ENCODE measurements at places on chromosomes 1 and 21.

DNA sequence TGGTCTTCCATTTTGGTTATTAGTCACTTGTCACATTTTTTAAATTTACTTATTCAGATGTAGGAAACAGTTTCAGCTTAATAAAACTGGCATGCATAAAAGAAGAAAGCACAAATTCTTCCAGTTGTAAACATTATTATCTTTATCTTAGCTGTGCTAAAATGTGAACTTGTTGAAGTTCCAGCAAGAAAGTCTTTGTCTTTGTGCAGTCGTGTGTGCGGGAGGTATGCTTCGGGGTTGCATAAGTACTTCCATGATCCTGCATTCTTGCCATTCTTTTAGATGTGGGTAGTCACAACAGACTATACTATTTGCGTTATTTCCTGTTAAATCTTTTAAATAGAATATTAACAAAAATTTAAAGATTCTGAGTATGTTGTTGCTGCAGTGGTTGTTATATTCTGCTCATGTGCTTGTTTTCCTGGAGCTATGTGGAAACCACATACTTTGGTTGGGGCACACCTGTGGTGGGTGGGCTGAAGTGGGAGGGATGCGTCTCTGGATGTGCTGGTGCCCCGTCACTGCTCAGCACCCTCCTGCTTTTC is 49.9 kb downstream of the CBS start:
- DNase-seq, result no peak

DNA sequence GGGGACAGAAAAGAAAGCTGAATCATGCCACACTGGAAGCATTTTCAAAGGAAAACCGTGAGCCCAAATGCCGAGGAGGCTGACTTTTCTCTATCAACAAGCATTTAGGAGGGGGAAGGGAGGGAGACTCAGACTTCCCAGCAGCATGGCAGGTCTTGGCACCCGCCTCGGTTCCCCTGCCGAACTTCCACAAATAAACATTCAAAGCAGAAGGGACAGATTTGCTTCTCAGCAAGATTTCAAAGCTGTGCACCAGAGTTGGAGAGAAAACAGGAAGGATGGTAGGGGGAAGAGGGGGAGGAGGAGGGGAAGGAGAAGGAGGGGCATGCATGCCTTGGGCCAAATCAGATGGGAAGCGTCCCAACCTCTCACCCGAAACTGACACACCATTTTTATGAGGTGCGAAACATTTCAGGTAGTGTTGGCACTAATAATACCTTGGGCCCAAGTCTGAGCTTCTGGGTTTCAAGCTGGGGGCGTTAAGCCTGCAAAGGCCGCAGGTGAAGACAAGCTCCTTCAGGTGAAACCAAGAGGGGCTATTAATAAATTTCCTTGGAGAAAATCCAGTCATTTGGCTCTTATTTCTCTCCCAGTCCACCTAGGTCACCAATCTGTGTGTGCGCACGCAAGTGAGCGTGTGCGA is 26.4 kb downstream of the ABCA4 start:
- DNase-seq, result peak; percentile 9

- no peak for DNase-seq
These were observed 2.1 kb downstream of the ELOVL1 start for GRCh38 chr1:43365678-43366077.

DNA sequence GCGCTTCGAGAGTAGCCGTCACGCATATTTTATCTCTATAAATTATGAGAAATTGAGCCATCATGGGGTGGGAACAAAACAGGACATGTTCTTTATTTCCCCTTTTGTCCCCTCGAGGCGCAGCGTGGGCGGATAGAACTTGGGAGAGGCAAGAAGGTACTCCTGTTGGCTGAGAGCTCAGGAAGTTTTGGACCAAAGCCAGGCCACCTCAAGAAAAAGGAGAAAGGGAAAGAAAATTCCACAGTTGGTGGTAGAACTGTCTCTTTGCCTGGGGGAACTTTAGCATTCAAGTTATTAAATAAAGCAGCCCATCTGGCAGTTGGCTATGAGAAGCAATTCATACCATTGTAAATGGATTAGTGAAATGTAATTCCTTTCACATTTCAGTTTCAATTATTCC is 76.4 kb upstream of the DSCAM start:
- DNase-seq, result no peak

DNA sequence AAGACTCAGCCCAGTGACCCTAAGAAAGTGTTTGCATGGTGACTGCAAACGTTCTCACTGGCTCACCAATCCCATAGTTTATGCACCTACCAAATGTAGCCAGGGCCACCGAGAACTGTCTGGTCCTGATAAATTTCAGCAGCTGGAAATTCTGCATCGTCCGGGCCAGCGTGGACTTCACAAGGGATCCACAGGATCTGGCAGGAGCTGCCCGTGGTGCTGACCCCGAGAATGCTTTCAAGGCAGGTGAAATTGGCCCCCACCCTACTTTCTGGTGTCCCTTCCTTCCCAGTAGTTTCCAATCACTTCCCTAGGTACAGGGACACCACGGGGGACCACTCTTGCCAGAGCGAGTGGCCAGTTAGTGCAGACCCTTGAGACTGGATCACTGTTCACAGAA is 26.2 kb downstream of the UBASH3A start:
- DNase-seq, result no peak

GRCh38 chr1:57272150-57272549 is 151.7 kb downstream of the DAB1 start:
- no peak for DNase-seq

- no peak for DNase-seq
These were observed 83.7 kb upstream of the GCLM start for GRCh38 chr1:93992954-93993353.

DNA sequence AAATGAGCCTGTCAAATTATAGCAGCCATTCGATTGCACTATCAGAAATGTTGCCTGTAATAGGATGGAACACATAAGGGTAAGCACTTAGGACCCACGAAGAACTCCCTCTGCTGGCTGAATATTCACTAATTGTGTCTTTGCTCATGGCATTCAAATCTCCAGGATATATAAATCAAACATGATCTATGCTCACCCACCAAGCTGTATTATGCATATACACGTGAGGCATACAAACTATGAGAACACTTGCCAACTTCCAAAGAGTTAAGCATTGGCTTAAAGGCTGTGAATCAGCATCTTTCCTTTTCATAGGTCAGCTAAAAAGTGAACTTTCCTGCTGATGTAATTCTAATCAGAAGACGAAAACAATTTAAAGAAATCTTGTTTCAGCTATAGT is 34.5 kb downstream of the TMPRSS15 start:
- DNase-seq, result no peak

- DNase-seq, result peak; percentile 54
These were observed 2.8 kb upstream of the SLC2A1 start for GRCh38 chr1:42961312-42962091.

GRCh38 chr1:157112186-157112867 is 12.7 kb upstream of the ETV3L start:
- DNase-seq, result peak; percentile 43

DNA sequence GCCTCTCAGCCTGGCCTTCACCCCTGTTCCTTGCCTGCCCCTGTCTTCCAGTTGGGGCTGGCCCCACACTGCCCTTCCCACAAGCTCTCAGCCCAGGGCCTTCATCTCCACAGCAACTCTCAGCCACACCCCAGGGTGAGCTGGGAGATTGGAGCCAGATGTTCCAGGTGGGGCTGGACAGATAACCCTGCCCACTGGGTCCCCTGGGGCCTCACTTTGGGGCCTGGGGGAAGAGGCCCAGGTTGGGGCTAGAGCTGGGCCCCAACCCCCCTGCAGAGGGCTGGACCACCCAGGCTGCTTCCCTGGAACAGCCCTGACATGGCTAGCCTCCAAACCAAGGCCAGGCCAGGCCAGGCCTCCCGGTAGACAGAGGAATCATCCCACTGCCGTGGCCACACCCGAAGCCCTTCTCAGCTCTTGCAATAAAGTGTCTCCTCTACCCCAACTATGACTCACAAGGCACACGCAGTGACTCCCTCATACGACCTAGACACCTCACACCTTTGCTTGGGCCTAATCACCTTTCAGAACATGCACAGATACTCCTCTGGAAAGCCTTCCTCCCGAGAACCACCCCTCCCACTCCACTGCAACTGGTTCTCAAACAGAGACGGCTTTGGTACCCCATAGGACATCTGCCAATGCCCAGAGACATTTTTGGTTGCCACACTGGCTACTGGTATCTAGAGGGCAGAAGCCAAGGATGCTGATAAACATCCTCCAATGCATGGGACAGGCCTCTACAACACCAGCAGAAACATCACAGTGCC is 22.2 kb downstream of the SLC2A1 start:
- no peak for DNase-seq

- DNase-seq, result no peak
These were observed 34.3 kb upstream of the SLC16A1 start for GRCh38 chr1:112990271-112990670.

- no peak for DNase-seq
These were observed 17.1 kb downstream of the EPHA2 start for GRCh38 chr1:16138772-16139221.

GRCh38 chr1:49136738-49137251 is 360.1 kb upstream of the BEND5 start:
- DNase-seq, result no peak

DNA sequence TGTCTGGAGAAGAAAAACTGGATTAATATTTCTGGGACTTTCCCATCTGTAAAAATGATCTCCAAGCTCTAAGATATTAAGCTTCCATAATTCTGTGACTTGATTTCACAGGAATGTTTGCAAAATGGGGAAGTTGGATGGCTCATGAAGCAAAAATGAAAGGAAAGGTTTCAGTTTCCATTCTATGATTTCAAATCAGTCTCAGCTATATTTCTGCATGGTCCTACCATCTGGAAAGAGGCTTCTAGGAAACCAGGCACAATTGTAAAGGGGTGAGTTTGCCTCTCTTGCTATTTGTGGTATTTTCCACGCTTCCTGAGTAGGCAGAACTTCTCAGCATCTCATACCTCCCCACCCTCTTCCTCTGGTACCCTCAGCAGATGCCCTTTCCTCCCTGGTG is 22.4 kb upstream of the ACTN2 start:
- DNase-seq, result no peak

- no peak for DNase-seq
These were observed 849 bp downstream of the NFIA start for GRCh38 chr1:61083013-61083806.

DNA sequence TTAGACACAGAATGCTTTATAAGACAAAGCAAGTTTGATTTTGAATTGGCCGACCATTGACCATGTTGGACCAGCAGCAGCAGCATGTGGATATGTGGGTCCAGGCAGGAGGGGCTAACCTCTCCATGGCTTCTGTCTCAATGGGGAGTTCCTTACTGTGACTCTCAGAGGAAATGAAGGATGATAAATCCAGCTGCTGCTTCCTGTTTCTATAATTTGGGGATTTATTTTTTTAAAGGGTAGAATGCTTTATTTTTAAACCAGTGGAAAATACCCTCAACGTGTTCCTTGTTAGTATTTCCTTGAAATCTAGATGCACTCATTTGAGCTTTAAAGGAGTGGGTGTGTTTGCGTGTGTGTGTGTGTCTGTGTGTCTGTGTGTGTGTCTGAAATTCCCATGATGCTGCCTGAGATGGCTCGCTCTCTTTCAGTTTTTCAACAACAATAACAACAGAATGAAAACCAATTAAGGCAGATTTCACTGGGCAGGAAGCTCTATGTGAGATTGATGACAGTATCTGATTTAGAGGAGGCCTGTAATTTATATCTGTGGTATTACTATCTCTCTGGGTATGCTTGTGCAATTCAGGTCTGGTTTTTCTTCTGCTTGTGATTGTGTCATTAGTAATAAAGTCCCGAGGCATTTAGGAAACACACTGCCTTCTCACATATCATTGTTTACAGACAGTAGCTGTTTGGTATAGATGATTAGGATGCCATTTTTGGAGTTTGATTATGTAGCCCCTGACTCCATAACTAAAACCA is 86.1 kb upstream of the ZNF326 start:
- DNase-seq, result no peak

DNA sequence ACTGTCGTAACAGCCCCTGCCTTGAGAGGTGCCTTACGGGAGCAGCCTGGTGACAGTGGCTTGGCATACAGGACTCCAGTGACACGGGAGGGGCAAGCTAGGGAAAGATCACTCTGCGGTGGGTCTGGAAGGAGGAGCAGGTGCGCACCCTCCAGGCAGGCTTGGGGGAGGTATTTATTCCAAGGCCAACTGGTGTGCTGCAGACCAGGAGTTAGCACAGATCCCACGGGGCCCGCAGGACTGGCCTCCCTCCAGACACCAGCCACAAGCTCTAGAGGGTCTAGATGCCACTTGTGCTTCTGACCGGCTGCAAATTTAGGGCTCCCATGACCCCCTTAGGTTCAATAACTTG is 22.1 kb downstream of the PSEN2 start:
- DNase-seq, result no peak

GRCh38 chr1:38221006-38221649 is 174.5 kb upstream of the POU3F1 start:
- no peak for DNase-seq

GRCh38 chr21:14530592-14530991 is 15.5 kb downstream of the SAMSN1 start:
- no peak for DNase-seq

DNA sequence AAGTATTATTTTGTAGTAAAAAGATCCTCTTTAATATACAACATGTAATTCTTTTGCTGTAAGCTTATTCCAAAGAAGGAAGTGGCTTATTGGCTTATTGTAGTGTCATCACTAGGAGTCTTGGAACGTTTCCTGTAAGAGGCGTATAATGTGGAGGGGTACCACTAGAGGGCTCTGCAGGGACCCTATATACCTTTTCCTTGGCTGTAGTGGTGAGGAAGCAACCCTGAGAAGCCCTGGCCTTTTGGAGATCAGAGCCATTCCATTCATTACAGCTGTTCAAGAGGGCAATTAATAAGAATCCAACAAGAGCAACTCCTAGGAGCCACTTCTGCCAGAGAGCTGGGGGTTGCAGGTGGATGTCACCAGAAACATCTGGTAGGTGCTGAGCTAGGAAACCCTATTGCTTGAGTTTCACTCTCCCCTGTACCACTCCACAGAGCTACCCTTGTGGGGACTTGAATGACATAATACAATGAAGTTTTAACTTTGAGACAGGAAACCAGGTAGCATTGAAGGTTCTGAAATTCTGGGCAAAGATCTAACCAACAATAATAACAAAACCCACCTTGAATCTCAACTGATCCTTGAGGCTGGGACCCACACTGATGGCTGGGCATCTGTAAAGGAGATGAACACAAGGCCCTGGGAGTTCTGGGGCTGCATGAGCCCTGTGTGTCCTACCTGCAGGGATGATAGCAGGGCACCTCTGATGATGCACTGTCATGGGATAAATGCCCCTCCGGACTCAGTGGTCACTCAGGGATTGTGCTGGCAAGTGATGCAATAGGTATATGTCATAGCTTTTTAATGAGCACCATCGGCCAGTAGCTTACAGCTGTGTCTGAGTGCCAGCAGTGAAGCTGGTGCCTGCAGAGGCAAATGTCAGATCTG is 160.2 kb upstream of the COA6 start:
- DNase-seq, result no peak

DNA sequence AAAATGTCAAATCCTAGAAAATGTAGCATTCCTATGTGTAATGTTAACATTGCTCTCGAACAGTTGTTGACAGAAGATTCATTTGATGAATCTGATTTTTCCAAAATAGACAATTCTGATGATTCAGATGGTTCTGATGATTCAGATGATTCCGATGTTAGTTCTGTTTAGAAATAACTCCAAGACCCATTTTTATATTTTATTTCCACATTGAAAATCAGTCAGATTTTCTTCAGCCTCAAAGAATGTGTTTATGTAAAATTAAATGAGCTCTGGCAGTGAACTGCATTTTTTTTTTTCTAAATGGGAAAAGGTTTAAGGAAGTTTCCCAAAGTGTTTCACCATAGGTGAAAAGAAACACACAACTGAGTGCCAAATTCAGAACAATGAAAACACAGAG is 136.5 kb downstream of the TSEN15 start:
- no peak for DNase-seq

All from nucleus accumbens (tissue), 56 donors.